ENCODE measurements at places on chromosomes 4 and X.

GRCh38 chr4:96186593-96186992, 346.7 kb downstream of the PDHA2 start:
- no peak for DNase-seq

DNA sequence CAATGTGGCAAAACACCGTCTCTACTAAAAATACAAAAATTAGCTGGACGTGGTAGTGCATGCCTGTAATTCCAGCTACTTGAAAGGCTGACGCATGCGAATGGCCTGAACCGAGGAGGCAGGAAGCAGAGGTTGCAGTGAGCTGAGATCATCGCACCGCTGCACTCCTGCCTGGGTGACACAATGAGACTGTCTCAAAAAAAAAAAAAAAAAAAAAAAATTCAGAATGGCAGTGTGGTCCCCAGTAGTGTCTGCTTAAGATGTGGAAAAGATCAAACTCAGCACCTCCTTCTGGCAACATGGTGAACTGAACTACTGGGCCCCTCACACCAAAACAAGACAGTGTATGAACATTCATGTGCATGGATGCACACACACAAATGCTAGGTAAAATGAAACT, 32.2 kb downstream of the SMS start:
- peak; percentile 54 for DNase-seq

- DNase-seq = no peak
Observed at GRCh38 chr4:186634591-186635128, 79.3 kb upstream of the MTNR1A start.

- DNase-seq = no peak
Observed at GRCh38 chr4:76219299-76220055, 5.9 kb upstream of the SCARB2 start.

DNA sequence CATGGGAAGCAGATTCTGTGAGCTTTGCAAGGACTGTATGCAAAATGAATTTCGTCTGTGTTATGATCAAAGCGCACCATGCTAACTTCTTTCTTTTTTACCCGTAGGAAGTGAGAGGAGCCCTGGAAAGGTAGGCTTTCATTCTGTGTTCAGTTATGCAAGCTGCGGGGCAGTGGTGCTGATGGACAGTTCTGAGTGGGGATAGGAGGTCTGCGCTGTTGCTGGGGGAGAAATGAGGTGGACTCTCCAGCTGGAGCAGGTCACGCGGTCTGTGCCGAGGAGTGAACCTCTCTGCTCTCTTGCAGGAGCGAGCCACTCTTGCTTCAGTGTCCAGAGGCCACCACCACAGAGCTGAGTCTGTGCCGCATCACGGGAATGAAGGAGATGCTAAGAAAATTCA, 4.5 kb downstream of the TRIML1 start:
- no peak for DNase-seq

DNA sequence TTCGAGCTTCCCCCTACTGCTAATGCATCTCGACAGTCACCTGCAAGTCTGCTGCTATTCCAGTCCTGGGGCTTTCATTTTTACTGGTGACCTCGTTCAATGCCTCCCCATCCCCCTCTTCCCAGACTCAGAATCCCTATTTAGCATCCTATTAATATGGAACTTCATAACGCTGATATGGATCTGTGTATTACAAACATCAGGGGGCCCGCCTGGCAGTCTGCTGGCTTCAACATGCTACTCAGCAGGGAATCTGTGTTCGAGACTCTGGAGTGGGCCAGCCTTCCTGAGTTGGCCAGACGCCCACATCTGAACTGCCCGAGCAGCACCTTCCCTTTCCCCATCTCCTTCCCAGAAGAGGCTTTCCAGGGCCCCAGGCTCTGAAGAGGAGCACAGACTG, 173.9 kb upstream of the PPARGC1A start:
- no peak for DNase-seq

- no peak for DNase-seq
Observed at GRCh38 chr4:173919196-173919595, 364.3 kb downstream of the FBXO8 start.

DNA sequence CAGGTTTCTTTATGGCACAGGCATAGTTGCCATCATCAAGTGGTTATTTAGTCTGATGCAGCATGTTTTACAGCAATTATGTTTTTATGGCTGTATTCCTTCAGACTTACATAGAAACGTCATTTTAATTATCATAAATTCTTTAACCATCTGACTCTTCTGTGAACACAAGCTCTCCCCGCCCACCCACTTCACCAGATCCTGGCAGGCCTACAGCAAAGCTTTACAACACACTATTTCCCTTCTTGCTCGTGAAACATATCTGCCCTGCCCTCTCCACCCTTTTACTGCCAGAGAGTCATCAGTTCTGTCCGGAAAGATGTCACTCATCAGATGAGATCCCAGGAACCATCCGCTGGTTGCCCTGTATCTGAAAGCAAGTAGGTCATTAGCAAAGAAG, 120.5 kb downstream of the HS6ST2 start:
- no peak for DNase-seq

DNA sequence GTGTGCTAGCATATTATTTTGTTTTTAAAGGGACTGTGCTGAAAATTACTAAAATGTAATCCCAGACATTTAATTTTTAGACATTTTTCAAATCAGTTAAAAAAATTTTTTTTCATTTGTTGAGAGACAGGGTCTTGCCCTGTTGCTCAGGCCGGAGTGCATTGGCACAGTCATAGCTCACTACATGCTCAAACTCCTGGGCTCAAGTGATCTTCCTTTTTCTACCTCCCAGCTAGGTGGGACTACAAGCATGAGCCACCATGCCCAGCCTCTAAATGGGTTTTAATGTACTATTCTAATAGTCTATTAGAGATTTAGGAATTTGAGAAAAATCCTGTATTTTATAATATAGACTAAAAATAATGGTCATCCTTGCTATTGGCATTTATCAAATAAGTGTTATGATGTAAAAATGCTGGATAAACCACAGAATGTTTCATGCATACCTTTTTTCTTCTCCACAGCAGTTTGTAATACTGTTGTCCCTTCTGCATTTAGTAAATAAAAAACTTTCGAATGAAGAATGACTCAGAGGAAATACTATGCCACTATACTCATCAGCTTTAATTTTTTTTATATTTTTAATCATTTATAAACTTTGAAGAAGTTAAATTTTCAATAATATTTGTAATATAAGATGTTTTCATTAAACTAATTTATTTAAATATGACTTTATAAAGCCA, 29.9 kb downstream of the CPEB2 start:
- DNase-seq = no peak

GRCh38 chrX:111207851-111208250, 62.4 kb downstream of the CAPN6 start:
- DNase-seq = no peak

- no peak for DNase-seq
Observed at GRCh38 chrX:43562372-43562771, 93.7 kb upstream of the MAOA start.

GRCh38 chrX:110699109-110699508, 96.5 kb downstream of the CHRDL1 start:
- DNase-seq = no peak

GRCh38 chr4:71113294-71113693, 119.8 kb downstream of the DCK start:
- no peak for DNase-seq

GRCh38 chrX:3712051-3712869, 1.2 kb downstream of the PRKX start:
- DNase-seq = no peak

DNA sequence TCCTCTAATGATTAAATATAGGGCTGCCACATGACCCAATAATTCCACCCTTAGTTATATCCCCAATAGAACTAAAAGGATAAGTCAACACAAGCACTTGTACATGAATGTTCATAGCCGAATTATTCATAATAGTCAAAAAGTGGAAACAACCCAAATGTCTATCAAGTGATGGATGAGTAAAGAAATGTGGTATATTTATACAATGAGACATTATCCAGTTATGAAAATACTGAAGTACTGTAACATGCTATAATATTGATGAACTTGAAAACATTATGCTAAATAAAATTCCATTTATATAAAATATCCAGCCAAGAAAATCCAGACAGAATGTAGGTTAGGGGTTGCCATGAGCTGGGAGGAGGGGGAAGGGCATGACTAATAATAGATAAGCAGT, 436.7 kb upstream of the AADAT start:
- DNase-seq = no peak

DNA sequence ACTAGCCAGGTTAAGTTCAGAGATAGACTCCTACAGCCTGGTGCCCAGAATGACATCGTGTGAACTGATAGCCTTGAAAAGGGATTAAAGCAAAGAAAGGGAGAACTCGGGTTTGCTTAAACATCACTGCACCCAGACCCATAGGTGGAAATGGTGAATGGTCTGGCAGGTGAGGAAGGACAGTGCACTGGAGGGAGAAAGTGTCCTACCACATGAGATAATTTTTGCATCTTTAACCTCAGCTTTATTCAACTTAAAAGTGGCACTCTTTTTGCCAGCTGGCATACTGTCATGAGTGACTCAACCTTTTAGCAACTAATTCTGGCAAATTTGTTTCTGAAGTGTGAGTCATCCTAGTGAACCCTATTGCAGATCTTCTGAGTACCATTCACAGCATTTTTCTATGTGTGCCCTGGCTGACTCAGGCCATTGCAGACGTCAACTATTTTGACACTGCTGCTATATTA, 53.0 kb upstream of the DAPP1 start:
- no peak for DNase-seq

DNA sequence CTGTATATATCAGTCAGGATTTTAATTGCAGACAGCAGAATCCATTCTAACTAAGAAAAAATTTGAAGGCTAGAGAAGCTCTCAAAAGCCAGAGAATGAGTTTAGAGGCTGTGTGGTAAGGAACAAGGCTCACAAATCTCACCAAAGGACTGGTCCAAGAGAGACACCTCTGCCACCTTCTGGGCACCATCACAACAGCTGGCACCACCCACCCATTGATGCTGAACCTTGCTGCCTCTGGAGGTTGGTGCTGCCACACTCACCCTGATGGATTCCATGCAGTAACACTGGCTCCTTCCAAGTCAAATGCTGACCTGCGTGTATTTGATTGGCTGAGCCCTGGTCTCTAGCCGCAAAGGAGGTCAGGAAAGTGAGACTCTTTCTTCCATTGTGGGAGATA, 100.8 kb downstream of the BEND2 start:
- no peak for DNase-seq

DNA sequence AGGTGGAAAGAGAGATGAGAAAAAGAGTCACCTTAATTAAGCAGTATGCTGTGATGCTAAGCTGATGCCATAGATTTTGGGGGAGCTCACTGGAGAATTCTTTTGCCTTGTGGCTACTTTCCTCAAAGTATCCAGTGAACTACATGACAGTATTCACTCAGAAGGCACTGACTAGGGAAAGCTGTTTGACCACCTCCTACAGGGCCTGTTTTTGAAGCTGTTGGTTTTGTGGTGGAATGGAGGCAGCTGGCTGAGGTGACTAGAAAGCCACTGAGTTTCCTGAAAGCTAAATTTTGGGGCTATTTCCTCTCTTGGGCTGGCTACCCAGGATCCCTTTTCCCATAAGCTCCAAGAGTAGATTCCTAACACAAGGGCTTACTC, 124.8 kb upstream of the EOLA2 start:
- DNase-seq = no peak

- DNase-seq = no peak
Observed at GRCh38 chr4:184011826-184012380, 106.8 kb downstream of the STOX2 start.

DNA sequence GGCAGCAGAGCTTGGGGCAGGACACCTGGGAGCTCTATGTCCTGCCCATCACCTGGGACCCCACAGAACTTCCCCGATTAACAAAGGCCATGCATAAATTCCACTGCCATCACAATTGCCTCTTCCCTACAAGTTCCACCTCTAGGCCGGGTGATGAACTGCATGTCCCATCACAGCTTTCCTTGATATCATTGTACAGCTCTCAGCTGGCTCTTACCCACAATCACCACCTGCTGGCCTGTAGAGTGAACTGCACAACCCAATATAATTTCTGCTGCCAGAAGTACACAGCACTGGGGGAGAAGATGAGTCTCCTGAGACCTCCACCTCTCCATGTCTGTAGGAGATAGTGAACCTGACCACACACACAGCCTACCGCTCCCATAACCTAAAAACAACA, 285.0 kb upstream of the AADAT start:
- no peak for DNase-seq

DNA sequence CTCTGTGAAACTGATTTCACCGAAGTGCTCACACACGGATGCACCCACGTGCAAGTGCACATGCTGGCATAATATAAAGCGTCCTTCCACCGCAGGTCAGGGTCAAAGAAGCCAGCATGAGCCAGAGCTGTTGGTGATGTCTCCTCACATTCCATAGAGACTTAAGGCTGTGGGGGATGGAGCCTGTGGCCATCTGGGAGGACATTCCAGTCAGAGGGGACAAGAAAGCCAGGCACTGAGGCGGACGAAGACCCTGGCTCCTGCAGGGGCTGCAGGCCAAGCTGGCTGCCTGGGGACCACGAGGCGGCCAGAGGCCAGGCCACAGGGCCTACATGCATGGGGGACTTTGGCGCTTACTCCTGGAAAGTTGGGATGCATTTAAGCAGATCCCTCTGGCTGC, 7.7 kb downstream of the RNF212 start:
- DNase-seq = no peak

DNA sequence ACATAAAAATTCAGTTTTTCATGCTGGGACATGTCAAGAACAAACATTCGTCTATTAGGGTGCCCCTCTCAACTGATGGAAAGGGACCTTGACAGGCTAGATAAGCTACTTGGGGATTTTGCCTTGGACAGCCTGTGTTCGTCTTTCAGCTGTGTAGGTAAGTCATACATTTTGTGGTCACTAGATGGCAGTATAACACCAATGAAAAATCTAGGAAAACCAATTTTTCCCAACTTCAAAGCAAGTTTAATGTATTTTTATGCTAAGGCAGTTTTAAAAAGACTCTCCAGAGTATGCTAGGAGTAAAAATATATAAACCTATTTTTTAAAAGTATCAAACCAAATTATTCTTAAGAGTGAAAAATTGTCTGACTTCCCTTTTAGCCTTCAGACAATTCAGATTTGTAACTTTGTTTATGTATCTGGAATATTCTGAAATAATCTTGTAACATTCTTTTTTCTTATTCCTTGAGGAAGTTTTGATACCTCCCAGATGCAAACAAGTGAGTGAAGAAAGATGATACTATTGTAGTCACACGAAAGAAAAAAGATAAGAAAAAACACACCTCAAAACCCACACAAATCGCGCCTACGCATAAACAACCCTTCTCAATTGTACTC, 158.3 kb downstream of the CPE start:
- DNase-seq = peak; percentile 45

Measured in CD4-positive, alpha-beta T cell treated with Interleukin-2 at 100 ng/mL for 4 hours (primary cell).